ENCODE measurements at places on chromosomes 1 and 21. TPM values are rescaled to one million over a fixed set of nuclear protein-coding genes. Genes with fewer than 3 reads are reported as not detected.

Gene SCP2
- 178 TPM for total RNA-seq

Gene PDC
- total RNA-seq = not detected

Gene RCSD1
- total RNA-seq = 0.29 TPM

Gene KIF2C
- 53.3 TPM for total RNA-seq

Gene CDC14A
- 1.4 TPM for total RNA-seq

Gene SPRR2E
- total RNA-seq = not detected

Gene HIVEP3
- 0.18 TPM for total RNA-seq

Gene IFFO2
- 2.8 TPM for total RNA-seq

Gene ZNF326
- 1.4 TPM for total RNA-seq

Gene LCE1C
- not detected for total RNA-seq

Gene SPRR1B
- not detected for total RNA-seq

Gene POGZ
- 15.3 TPM for total RNA-seq

Gene OR2M3
- total RNA-seq = not detected

Gene APCS
- not detected for total RNA-seq

Gene SGIP1
- 10.4 TPM for total RNA-seq

Gene SYCP1
- not detected for total RNA-seq

Gene F13B
- total RNA-seq = not detected

Gene TMEM200B
- total RNA-seq = 21.0 TPM

Gene ARHGAP30
- not detected for total RNA-seq

Gene KRTAP19-3
- total RNA-seq = not detected

Gene OLIG2
- not detected for total RNA-seq

Gene C1QB
- not detected for total RNA-seq

Gene PTAFR
- total RNA-seq = 1.2 TPM

Gene THEMIS2
- total RNA-seq = 25.9 TPM

Gene MROH7
- not detected for total RNA-seq

Gene ADGRL4
- total RNA-seq = 1.1 TPM

Gene S100A13
- total RNA-seq = 262 TPM

Gene NRDC
- total RNA-seq = 86.2 TPM

Gene BTBD19
- 2.0 TPM for total RNA-seq

Gene NLRP3
- 0.18 TPM for total RNA-seq

Gene PGLYRP4
- total RNA-seq = not detected

Gene TRIM58
- total RNA-seq = 0.29 TPM

Gene SYNC
- 19.5 TPM for total RNA-seq

Gene KIAA1614
- 7.3 TPM for total RNA-seq

Gene PALMD
- total RNA-seq = 0.29 TPM

Gene PLA2G2F
- total RNA-seq = not detected

Gene DISP3
- total RNA-seq = under 0.01 TPM

Gene RGS8
- total RNA-seq = not detected

Gene RGS4
- 231 TPM for total RNA-seq

Gene GIPC2
- 1.4 TPM for total RNA-seq

Gene TCEA3
- 4.6 TPM for total RNA-seq

Data from myometrial cell (primary cell).